Left forelimb (tissue), 1 donor: ENCODE measurements at places on chromosomes 16 and 17.

- DNase-seq: no peak
Measured at GRCh38 chr17:6574687-6575595, 18.6 kb upstream of the PITPNM3 start.

GRCh38 chr17:16378636-16379282 lies 2.1 kb upstream of the UBB start:
- DNase-seq: no peak

DNA sequence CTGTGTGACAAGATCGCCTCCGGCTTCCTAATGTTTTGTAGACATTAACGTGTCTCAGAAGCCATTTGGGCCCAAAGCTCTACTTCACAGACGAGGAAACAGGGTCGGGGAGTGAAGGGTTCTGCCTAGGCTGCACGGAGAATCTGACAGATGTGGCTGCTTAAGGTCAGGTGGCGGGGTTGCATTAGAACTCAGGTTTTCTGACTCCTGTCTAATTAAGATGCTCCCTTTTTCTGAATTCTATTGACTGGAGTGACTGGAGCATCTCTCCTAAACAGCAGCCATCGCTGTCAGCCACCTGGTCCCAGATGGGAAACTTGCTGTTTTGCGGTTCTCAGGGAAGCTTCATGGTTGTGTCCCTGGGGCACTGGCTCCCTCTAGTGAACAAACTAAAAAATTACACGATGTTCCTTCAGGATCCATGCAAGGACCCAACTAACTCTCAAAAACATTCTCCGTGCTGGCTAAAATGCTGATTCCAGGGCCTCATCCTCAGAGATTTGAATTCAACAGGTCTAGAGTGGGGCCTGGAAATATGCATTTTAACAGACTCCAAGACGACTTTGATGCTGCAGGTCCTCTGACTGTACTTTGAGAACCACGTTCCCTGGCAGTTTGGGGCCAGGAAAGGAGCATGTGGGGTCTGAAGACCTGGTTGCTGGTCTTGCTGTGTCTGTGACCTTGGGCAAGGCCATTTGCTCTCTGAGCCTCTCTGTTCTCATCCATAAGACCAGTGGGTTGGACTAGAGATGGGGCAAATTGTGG lies 117.4 kb downstream of the IRF8 start:
- DNase-seq: peak; percentile 64

DNA sequence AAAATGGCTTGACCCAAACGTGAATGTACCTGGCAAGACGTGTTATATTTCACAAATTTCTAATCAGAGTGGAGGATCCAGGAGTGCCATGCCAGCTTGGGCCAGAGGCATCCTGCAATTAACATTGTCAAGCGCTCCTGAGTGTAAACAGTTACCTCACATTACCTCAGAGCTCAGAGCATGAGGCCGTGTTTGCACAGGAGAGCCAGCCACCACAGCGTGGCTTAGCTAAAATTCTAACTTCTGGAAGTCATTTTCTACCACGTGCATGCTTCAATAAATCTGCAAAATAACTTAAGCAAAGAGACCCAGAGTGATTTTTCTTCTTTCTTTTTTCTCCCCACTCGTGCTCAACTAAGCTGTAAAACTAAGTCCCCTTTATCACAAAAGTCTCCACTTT lies 769.0 kb downstream of the KCNJ2 start:
- no peak for DNase-seq

GRCh38 chr17:47717261-47717697 lies 15.8 kb upstream of the TBX21 start:
- DNase-seq: no peak

DNA sequence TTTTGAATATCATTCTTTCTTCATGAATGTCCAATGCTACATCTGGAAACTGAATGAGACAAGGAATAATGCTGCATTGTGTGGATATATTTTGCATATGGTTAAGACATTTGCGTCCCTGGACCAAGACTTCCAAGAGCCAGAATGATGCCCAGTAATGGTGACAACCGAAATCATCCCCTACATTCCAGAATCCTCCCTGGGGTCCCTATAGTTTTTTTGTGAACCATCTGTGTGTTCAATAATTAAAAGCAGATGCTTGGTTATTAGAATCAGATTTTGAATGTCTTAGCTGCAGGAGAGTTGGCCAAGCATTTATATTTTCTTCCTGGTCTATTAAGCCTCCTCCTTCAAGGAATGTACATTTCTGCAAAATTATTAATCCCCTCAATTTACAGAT lies 426.7 kb upstream of the CDH8 start:
- DNase-seq: no peak

- DNase-seq: no peak
Measured at GRCh38 chr16:11429123-11429522, 83.9 kb downstream of the RMI2 start.

GRCh38 chr17:50918071-50918932 lies 52.1 kb upstream of the TOB1 start:
- no peak for DNase-seq

GRCh38 chr17:13642188-13642587 lies 40.5 kb upstream of the HS3ST3A1 start:
- DNase-seq: no peak

DNA sequence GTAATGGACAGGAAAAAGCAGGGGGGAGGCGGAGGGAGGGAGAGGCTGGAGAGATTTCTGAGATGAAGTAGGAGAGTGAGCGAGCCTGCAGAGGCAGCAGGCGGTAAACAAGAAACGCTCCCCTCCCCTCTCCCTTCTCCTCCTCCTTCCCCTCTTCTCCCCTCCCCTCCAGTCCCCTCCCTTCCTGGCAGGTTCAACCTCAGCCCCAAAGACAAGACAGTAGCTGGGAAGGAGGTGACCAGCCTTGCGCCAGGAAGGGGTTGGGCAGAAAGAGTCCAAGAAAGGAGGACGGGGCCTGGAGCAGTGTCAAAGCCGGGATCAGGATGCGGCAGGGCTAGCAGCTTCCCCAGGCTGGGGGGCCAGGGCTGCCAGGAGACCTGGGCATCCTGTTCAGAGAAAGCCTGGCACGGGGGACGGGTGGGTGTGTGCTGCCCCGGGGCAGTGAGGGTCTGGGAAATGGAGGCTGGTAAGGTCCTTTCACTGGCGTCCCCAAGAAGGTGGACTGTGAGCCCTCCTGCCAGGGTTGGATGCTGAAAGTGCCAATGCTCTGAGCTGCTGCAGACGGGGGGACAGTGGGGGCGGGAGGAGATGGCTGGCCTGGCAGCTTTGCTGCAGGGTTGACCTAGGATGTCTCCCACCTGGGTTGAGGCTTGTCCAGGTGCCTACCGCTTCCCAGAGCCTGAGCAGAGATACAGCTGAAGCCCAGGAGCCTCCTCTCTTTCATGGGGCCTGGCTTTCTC lies 261.6 kb upstream of the TNRC6C start:
- DNase-seq: no peak

GRCh38 chr16:55569025-55569424 lies 2.5 kb downstream of the CAPNS2 start:
- DNase-seq: no peak

DNA sequence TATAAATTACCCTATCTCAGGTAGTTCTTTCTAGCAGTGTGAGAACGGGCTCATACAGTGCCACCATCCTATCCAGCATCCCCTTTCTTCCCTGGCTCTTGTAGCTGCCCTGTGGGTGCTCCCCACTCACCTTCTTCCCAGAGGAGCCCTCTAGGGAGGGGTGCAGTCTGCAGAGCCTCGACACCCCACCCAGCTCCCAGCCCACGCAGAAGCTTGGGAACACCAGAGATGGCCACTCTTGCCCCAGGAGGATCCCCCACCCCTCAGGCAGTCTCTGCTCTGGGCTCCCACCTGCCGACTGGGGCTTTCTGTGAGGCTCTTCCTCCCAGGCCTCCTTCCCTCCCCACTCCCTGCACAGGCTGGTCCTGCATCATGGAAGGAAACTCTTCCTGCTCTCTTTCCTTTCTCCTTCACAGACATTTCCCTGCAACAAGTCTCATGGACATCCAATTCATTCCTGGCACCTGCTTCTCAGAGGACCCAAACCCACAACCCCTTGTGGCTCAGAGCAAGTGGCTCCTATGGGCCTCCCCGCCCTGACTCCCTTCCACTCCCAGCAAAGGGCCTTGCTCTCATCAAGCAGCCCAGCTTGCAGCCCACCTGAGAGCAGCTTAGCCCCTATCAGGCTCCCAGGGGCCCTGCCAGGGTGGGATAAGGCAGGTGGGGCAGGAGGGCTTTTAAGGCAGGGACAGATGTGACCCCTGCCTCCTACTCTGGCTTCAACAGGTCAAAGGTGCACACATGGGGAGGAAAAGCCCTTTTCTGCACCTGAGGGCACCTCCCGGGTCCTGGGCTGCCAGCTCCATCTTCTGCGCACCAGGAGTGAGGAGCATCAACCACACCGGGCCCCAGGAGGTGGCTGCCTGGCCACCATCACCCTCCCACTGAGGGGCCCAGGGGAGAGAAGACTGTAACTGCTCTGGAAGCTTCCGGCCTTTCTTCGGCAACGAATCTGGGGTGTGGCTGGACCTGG lies 263.8 kb upstream of the TNRC6C start:
- no peak for DNase-seq

- DNase-seq: no peak
Measured at GRCh38 chr16:48564544-48565444, 45.2 kb downstream of the N4BP1 start.

DNA sequence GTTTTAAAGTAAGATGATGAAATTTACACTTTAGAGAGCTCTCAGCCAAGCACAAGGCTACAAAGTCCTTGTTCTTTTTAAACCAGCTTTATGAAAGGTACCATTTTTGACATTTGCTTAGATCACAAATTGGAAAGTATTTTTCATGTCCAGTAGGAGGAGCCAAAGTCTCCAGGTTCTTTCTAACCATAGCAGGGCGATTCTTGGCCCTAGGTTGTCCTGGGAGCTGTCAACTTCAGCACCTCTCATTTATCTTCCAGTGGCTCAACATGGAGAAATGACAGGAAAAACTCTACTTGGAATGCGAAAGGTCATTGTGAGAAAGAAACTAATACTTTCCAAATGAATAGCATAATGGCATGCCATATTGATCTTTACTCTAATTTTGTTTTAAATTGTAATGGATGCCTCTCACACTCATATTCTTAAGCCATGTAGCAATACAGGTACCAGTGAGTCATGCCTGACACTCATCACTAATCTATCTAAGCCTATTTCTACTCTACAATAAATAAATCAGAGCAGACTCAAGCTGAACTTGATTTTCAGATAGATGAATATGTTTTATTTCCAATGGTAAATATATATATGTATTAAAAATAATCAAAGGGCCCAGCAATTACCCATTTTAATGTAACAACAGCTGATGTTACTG lies 919.1 kb upstream of the EEF2KMT start:
- no peak for DNase-seq

GRCh38 chr16:5841974-5842373 lies 744.4 kb upstream of the EEF2KMT start:
- DNase-seq: no peak

- DNase-seq: no peak
Measured at GRCh38 chr17:37405955-37406634, 541 bp downstream of the ACACA start.

DNA sequence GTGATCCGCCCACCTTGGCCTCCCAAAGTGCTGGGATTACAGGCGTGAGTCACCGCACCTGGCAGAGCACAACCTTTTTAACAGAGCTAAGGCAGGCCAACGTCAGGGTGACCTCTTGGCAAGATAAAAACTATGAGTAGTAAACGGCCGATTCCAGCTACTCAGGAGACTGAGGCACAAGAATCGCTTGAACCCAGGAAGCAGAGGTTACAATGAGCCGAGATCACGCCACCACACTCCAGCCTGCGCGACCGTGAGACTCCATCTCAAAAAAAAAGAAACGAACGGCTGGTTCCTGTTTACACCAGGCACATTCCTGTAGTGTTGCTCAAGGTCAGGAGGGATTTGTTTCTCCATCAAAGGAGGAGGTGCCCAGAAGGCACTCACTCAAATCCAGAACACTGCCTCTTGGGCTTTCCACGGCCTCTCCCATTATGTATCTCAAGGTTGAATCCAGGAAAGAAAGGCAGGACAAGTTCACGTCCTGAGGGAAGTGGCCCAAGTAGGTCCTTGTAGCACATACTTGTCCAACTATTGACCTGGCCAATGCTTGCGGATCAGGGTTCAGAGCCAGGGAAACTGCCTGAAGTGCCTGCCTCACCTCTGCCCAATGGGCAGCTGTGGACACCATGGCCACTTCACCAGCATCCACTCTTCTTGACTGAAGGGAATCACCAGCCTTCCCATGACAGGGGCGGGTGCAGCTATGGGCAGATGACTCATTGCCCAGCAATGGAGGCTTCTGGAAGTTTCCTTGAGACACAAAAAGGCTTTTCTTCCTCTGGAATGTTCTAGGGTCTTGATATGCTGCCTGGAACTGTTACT lies 13.5 kb downstream of the KNOP1 start:
- DNase-seq: no peak

GRCh38 chr16:86431540-86431939 lies 78.8 kb upstream of the FOXF1 start:
- no peak for DNase-seq

DNA sequence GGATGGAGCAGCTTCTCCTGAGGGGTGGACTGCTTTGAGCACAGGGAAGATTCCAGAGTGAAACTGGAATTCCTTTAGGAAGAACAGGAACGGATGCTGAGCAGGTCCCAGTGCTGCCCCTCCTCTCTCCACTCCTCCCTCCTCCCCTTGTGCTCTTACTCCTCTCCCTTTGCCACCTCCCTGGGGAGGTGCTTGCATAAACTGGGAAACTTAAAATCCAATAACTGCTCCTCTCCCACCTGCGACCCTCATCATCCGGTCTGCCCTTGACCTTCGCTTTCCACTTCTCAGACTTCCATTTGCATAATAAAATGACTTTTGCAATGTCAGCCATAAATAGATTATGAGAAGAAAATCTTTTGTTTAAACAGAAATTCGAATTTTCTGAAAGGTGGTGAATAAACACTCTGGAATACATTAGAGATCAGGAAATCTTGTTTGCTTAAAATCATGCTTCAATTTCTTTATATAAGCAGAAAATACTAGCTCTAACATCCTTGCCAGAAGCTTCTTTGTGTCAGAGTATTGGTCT lies 23.7 kb downstream of the HSBP1 start:
- no peak for DNase-seq

DNA sequence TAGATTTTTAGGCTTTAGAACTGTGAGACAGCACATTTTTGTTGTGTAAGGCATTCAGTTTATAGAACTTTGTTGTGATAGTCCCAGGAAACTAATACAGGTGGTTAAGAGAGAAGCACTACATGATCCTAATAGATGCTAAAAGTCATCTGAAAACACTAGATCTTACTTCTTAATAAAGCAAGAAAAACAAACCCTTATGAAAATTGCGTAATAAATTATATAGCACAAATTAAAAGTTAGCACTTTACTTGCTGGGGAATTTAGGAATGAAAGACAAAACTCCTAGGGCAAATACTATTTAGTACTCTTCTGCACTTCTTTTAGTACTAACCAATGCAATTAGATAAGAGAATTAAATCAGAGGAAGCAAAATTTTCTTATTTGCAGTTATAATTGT lies 163.3 kb upstream of the SHISA6 start:
- DNase-seq: no peak

GRCh38 chr16:6122401-6122800 lies 1024.8 kb upstream of the EEF2KMT start:
- no peak for DNase-seq

- DNase-seq: no peak
Measured at GRCh38 chr17:48471817-48472410, 41.9 kb upstream of the SKAP1 start.

- no peak for DNase-seq
Measured at GRCh38 chr16:65576139-65576538, 454.3 kb upstream of the CDH11 start.

- DNase-seq: no peak
Measured at GRCh38 chr17:1566505-1567199, 4.1 kb upstream of the PITPNA start.

- no peak for DNase-seq
Measured at GRCh38 chr17:33291248-33292200, 1.6 kb downstream of the ASIC2 start.
